HCEC 1CT (cell line): ENCODE measurements at places on chromosomes 3 and 15.
A peak's percentile ranks its signal among the peaks of the same experiment; 100 is the strongest.

DNA sequence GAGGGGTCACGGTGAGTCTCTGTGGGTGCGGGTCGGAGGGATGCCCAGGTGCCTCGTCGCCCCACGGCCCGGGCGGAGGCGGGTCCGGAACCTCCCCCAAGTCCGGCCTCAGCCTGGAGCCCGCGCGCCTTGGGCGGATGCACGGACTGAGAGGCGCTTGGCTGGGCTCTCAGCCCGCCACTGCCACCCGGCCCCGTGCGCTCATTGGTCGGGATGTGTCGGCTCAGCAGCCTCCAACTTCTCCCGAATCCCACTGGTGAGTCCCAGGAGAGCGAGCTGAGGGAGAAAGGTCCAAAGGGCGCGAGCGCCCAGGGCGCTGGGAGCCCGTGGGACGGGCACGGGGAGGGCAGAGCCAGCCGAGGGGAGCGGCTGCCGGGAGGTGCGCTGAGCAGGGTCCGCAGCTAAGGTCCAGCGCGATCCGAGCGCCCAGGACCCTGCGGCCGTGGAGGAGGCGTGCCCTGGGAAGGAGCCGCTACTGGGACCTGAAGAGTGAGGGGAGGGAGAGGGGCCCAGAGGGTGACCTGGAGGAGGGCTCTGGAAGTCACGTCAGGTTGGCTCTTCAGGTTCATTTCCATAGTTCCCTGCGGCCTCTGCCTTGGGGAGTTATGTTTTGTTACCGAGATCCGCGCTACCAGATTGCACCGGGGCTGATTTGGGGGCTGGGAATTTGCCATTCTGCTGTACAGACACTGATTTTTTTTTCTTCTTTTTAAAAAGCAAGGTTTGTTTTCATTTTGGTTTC, at the start of gene MME:
Gene MME (plus strand): TSS at position 574 of the 742 bp plus-strand sequence. CDS start 3,849 bp downstream, outside the sequence.
- DNase-seq: peak; percentile 88

DNA sequence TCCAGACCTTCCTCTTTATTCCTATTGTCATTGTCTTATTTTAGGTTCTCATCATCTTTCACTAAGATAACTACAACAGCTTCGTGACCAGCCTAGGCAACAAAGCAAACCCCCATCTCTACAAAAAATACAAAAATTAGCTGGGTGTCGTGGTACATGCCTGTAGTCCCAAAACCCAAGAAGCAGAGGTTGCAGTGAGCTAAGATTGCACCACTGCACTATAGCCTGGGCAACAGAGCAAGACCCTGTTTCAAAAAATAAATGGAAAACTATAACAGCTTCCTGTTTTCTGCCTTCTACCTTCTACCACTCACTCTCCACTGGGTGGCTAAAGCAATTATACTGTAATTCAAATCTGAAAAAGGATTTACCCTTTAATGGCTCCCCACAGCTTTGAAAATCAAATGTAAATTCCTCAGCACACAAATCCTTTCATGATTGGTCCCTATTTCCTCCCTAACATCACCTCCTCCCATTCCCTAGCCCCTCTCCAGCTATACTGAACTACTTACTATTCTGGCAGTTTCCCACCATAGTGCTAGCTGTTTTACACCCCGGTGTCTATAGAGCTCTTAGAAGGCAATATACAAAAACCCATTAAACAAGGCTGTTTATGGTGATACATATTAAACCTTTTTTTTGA, 33.4 kb downstream of the LRRFIP2 start:
- DNase-seq: no peak

DNA sequence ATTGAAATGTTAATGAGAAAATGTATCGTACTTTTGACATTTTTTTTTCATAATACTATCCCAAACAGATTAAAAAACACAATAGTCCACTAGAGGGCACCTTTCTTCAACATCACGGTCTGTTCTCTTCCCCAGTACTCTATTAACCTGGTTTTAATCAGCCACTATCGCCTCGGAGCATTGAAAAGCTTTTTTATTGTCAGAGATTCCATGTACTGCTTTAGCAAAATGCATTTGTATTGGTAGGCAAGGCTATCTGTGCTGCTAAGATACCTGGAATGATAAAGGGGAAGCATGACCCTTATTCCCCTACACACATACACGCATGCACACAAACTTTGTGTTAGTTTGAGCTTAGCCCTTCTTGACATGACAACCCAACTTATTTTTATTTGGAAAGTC, 160.1 kb upstream of the IL12A start:
- peak; percentile 78 for DNase-seq

DNA sequence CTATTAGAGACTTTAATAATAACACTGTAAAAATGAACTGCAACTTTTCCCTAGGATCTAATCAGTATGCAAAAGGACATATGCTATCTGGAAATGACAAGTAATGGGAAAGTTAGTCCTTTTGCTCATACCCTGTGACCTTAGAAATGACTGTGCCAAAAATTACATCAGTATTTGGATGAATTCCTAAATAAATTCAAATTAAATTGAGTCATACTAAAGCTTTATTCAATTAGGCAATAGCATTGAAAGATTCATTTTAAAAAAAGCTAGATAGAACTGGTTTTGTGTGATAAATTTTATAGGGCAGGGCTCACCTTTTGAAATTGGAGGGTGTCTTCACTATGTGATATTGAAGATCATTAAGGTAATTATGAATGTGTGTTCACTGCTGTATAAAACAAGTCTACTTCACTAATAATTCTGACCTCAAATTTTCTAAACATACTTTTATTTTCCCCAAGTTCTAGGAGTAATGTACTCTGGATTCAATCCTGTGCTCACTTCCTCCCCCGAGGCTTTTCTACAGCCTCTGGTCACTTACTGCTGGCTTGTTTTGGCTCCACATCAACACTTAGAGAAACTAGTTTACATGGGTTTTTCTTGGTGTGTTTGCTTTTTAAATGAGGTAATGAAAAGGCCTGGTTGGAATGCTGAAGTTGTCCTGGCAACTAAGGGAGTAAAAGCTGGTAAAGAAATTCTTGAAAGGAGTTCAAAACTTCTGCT, 44.4 kb upstream of the SPTSSB start:
- DNase-seq: peak; percentile 39

GRCh38 chr15:101267320-101268104, 9.8 kb downstream of the SELENOS start:
- DNase-seq: peak; percentile 71

GRCh38 chr3:94875149-94875548, 812.3 kb downstream of the NSUN3 start:
- DNase-seq: no peak

GRCh38 chr15:73139041-73139743, 86.9 kb downstream of the NEO1 start:
- no peak for DNase-seq

DNA sequence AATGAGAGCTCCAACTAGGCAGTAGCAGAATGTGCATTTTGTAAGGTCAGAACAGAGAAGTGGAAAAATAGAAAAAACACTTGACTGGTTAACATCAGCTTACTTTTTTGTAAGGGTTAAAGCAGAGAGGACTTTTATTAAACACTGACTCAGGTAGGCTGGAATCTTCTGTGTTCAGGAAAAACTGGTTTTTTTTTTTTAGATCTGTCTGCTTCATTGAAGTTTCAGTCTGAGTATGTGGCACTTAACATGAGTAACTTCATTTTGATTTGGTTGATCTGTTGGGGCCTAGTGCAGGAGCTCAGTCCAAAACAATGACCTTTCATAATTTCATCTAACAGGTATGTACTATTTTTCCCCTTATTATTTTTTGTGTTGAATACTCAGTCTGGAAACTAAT, 141.1 kb downstream of the DOCK3 start:
- DNase-seq: no peak

DNA sequence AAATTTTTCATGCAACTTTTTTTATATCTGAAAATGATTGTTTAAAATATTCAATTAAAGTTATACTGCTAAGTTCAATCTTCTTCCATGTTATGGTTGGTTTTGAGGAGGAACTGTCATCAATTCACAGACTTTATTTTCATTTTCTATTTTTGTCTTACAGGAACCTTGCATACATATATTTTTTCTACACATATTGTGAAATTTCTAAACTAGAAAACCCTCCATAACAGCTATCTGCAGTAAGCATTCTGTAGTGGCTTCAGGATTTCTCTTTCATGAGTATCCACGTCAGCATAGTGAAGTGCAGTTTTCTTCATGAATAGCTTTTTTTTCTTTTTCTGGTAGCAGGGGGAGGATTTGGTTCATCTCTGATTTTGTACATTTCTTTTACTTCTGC, 48.2 kb downstream of the ATR start:
- DNase-seq: no peak

DNA sequence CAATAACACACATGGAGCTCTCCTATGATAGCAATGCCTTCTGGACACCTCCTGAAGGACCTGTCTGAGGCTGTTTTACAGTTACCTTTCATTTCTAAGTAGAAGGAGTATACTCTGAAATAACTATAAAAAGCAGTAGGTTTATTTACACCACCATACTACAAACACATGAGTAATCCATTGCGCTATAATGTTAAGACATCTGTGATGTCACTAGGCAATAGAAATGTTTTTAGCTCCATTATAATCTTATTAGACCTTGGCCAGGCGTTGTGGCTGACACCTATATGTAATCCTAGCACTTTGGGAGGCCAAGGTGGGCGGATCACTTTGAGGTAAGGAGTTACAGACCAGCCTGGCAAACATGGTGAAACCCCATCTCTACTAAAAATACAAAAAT, 24.7 kb downstream of the PXK start:
- peak; percentile 25 for DNase-seq

DNA sequence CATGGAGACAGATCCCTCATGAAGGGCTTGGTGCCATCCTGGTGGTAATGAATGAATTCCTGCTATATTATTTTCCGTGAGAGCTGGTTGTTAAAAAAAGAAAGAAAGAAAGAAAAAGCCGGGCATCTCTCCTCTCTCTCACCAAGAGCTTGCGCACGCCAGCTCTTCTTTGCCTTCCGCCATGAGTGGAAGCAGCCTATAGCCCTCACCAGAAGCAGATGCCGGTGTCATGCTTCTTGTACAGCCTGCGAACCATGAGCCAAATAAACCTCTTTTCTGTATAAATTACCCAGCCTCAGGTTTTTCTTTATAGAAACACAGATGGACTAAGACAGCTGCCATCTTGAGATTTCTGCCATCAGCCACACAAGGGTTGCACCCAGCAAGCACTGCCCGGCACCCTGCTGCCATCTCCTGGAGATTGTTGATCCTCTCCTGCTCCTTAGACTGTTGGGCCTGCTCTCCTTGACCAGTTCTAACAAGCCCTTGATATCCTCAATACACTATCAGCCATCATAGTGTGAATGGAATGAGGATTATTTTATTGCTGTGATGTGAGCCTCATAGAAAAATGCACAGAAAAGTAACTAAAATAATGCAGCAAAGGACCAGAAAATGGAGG, 3.5 kb upstream of the AHSG start:
- DNase-seq: peak; percentile 42

- peak; percentile 87 for DNase-seq
Observed at GRCh38 chr3:184568924-184569829, 7.6 kb downstream of the EPHB3 start.

- DNase-seq: no peak
Observed at GRCh38 chr3:57145852-57146251, 19.3 kb downstream of the IL17RD start.

- DNase-seq: no peak
Observed at GRCh38 chr15:89333011-89333860, 1.4 kb downstream of the POLG start.

GRCh38 chr3:158912188-158912587, 110.3 kb downstream of the MFSD1 start:
- DNase-seq: peak; percentile 45

DNA sequence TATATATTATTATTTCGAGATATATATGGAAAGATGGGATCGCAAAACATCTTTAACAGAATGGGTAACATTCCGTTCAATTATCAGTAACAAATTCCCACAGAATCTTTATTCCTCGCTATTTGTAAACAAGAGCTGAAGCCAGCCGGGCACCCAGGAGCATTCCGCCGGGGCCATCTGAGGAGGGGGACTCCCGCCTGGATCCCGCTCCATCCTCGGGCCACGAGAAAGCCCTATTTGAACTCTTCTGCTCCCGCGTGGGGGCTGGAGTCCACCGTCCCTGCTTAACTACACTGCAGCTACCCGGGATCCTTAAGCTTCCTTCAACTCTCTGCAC, 687 bp downstream of the GPR176 start:
- no peak for DNase-seq

GRCh38 chr3:42975456-42975855, 3.7 kb upstream of the GASK1A start:
- no peak for DNase-seq

DNA sequence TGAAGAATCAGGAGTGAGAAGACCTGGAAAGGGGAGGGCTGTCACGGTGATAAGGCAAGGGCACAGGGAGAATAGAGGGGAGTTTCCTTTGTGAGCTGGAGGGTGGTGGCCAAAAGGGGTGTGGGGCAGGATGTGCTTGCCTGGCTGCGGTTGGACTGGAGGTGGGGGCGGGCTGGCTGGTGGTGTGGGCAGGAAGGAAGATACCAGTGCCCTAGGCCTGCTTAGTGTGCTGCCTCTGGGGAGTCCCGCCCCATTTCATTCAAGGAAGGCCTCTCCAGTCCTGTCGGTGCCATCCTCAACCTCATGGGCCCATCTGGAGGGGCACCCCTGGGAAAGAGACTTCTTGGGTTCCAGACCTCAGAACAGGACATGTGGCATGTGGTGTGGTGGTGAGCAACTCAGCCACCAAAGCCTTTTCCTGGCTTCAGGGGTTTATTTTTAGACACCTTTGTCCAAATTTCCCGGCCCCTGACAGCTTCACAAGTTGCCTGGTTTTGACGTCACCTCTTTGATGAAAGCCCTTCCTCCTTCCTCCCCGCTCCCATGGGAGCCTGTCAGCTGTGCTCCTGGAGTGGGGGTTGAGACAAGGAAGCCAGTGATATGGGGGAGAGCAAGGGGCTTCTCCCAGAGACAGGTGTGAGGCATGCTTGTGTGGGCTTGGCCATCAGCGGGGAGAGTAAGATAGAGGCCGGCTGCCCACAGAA, 15.6 kb downstream of the TEX264 start:
- no peak for DNase-seq

DNA sequence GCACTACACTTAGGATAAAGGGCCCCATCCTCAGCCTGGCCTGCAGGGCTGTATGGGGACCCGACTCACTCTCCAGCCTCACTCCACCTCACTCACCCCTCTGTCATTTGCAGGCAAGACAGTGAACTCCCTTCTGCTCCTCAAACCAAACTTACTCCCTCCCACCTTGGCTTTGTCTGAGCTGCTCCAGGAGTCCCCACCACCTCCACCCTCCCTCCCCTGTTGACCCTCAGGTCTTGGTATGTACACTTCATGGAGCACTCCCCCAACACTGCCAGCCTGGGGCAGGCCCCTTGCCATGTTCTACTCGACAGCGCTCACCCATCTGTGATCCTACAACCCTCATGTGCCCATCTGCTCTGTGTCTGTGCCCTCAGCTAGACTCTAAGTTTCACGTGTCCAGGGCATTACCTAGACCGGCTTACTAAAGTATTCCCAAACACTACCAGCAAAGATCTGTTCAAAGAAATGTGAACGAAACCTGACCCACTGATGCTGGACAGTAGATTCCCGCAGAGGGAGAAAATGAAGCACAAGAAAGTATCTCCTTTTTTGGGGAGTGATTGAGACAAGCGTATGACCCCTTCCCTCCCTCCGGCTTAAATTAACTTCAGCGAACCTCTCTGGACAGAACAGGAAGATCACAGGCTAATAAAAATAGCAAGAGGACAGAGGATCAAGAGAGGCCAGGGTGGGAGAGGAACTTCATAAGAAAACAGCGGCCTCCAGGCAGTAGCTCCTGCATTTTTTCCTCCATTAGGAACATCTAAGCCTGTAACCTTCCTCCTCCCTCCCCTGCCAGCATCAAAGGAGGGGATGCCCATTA, 113.2 kb downstream of the RFTN1 start:
- no peak for DNase-seq

- DNase-seq: no peak
Observed at GRCh38 chr3:156579427-156579851, 24.5 kb upstream of the SSR3 start.
